PC-3 (cell line): ENCODE measurements at places on chromosomes 11 and 22.

DNA sequence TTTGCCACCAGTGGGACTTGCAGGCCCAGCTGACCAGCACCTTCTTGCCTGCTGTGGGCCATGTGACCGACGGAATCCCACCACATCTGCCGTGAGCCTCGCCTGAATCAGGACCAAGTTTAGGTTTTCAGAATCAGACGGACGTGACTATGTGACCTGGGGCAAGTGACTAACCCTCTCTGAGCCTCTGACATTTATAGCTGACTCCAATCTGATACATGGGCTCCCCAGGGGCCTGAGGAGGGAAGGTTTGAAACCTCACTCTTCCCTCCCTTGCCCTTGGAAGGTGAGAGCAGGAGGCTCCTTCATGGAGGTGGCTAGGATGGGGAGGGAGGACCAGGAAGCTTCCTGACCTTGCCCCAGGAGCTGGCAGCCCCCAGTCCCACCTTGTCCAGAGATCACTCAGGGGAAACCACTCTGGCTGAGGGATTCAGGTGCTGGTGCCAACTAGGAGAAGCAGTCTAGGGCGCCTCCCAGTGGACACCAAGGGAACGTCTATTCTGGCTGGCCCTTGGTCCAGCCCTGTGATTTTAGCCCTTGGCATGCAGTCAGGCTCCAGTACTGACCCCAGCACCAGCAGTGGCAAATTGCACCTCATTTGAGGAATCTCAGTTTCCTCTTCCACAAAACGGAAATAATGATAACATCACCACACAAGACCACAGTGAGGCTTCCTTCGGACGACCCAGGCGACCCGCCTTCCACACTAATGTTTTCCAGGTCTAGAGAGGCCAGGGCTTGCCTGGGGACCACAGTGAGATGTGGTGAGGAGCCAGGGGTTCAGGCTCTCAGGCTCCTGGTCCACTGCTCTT lies 47.2 kb upstream of the SYT7 start:
- no peaks in the 10 kb centered on the region for H3K27me3 ChIP-seq
- no peaks in the 10 kb centered on the region for H3K36me3 ChIP-seq
- DNase-seq, result peak; percentile 89
- peak overlapping the region; percentile 85 for H3K27ac ChIP-seq
- no peak overlapping the region for H3K4me3 ChIP-seq

GRCh38 chr11:94749369-94749768 lies 18.8 kb upstream of the AMOTL1 start:
- peak overlapping the region; percentile 94 for H3K27ac ChIP-seq
- no peaks in the 10 kb centered on the region for H3K27me3 ChIP-seq
- H3K4me3 ChIP-seq, result no peak overlapping the region
- DNase-seq, result peak; percentile 99
- no peaks in the 10 kb centered on the region for H3K36me3 ChIP-seq
- peaks cover 83% of the 10 kb centered on the region for H3K4me1 ChIP-seq

GRCh38 chr22:37077802-37078448 lies 26.4 kb downstream of the KCTD17 start:
- no peak overlapping the region for H3K27ac ChIP-seq
- H3K27me3 ChIP-seq, result 0 out of 2 replicates have a peak, but pooled peaks cover 8% of the 10 kb centered on the region
- no peaks in the 10 kb centered on the region for H3K4me1 ChIP-seq
- H3K4me3 ChIP-seq, result no peak overlapping the region
- DNase-seq, result peak; percentile 58

DNA sequence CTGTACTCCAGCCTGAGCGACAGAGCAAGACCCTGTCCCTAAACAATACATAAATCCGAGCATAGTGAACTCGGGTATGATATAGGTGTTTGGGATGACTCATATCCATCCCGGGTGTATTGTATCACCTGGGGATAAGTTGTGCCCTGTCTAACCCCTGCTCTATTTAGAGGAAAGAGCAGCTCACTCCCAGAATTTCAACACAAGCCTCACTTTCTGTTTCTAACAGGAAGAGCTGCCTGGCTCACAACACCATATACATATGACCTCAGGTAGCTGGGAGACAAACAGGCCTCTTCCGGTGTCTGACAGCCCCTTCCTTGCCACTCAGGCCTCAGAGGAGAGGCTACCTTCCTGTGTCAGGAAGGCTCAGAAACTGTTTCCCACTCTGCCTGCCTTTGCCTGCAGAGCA lies 9.9 kb upstream of the MICALL1 start:
- no peaks in the 10 kb centered on the region; the same call in 1 of the 2 replicates for H3K36me3 ChIP-seq
- no peak overlapping the region; the same call in 1 of the 2 replicates for H3K4me3 ChIP-seq
- H3K4me1 ChIP-seq, result peaks cover 34% of the 10 kb centered on the region
- DNase-seq, result peak; percentile 88
- H3K27ac ChIP-seq, result peak overlapping the region; percentile 85
- no peaks in the 10 kb centered on the region for H3K27me3 ChIP-seq

DNA sequence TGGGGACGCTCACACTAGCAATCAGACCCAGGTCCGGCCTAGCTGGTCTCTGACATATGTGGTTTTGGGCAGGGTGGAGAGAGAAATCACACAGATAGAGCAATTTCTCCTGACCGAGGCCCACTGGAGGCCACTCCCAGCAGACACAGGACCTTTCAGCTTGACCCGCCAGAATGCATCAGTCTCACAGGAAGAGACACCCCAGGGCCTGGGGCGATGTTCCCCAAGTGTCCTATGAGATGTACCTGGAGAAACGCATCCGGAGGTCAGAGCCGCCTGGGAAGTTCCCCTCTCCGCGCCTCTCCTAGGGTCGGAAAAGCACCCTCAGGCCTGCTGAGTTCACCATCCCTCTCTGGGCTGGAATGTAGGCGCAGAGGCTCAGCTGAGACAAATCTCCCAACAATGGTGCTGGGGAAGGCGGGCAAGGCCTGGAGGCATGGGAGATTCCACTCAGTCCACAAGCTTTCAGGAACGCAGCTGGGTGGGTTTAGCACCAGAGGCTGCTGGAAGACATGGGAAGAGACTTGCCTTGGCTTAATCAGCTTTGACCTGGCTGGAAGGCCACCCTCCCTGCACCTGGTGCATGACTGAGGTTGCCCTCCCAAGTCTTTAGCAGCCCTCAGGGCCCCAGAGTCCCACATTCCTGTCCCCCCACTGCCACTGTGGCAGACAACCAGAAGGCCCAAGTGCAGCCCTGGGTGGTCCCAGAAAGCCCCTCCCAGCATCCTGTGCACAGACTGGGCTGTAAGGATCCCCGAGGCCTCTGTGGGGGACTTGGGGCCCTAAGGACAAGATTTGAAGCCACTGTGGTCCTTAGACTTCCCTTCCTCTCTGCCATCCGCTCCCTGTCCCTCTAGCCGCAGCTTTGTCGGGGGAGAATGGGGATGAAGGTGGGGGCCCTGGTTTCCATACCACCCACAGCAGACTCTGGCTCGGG lies 57.5 kb downstream of the RTL6 start:
- no peak overlapping the region for H3K4me3 ChIP-seq
- no peaks in the 10 kb centered on the region for H3K27me3 ChIP-seq
- no peak overlapping the region for H3K27ac ChIP-seq
- H3K4me1 ChIP-seq, result peaks cover 5% of the 10 kb centered on the region
- no peaks in the 10 kb centered on the region for H3K36me3 ChIP-seq

DNA sequence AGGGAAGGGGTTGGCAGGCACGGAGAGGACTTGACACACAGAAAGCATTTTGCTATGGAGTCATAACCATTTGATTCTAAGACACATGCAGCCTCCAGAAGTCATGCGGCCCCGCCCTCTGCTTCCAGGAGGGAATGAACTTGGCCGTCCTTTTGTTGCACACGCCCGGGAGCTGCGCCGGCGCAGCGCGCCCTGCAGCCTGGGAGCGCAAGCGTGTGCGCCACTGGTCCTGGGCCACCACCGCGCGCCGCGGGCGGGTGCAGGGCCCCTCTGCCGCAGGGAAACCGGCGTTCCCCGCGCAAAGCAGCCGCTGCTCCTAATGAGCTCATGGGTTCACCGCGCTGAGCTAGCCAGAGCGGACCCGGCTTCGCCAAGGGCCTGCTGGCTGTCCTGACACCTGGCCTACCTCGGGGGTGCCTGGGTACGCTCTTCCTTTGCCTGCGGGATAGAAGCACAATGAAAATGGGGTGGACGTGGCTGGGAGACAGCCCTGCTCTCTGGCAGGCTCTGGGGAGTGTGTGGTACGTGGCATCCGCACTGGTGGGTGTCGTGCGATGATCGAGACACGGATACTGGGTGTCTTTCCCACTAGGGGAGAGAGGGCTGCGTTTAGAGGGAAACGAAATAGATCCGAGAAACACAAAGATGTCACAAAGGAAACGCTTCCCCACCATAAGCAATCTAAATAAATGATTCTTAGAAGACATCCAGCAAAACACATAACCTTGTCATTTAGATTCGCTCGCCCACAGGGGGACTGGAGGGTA lies 669 bp downstream of the MICAL3 start:
- peak; percentile 80 for DNase-seq
- peak overlapping the region; percentile 81 for H3K4me3 ChIP-seq
- peak overlapping the region; percentile 33 for H3K27ac ChIP-seq
- H3K27me3 ChIP-seq, result no peaks in the 10 kb centered on the region
- peaks cover 8% of the 10 kb centered on the region for H3K4me1 ChIP-seq
- H3K36me3 ChIP-seq, result no peaks in the 10 kb centered on the region
